ENCODE measurements at places on chromosomes 13 and 19. TPM values are rescaled to one million over a fixed set of nuclear protein-coding genes. Genes with fewer than 3 reads are reported as not detected.

Gene TEKTIP1
- total RNA-seq: 2.8 TPM

Gene PTGIR
- total RNA-seq: 9.8 TPM

Gene CBLC
- total RNA-seq: 5.2 TPM

Gene TMEM238
- 33.9 TPM for total RNA-seq

Gene KIR2DL3
- total RNA-seq: 0.18 TPM

Gene PCDH20
- total RNA-seq: 32.7 TPM

Gene NLRP7
- not detected for total RNA-seq

Gene PEX11G
- total RNA-seq: 3.6 TPM

GRCh38 chr19:16942583-16942982 is 53.8 kb downstream of the F2RL3 start:
- H3K4me1 ChIP-seq: no peaks in the 10 kb centered on the region

- DNase-seq: no peak
- H3K4me1 ChIP-seq: no peaks in the 10 kb centered on the region
- no peaks in the 10 kb centered on the region for H3K36me3 ChIP-seq
- no peak overlapping the region for H3K4me3 ChIP-seq
Measured at GRCh38 chr13:44407891-44408290, 34.3 kb downstream of the SERP2 start.

- no peaks in the 10 kb centered on the region for H3K36me3 ChIP-seq
- peak overlapping the region; percentile 35 for H3K27ac ChIP-seq
- no peak for DNase-seq
- peaks cover 35% of the 10 kb centered on the region for H3K4me1 ChIP-seq
- H3K27me3 ChIP-seq: no peaks in the 10 kb centered on the region
Measured at GRCh38 chr19:35217649-35217990, 10.9 kb downstream of the FAM187B start.

DNA sequence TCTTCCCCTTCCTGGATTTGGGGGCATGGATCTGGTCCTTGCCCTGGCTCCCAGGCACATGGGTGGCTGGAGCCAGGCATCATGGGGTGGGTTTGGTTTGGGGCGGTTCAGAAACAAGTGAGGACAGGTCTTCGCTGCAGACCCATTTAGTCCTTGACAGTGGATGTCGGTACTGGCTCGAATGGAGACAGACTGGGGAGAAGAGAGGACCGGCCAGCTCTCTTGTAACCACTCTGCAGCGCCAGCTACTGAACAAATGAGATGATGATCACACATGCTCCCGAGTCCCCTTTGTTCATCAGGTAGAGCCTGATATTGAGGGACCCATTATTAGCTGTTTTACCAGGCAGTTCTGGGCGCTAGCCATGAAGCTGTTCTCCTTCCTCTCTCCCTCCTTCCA is 64.5 kb downstream of the CHST8 start:
- H3K27me3 ChIP-seq: peaks cover 13% of the 10 kb centered on the region
- no peak overlapping the region for H3K27ac ChIP-seq
- H3K4me3 ChIP-seq: no peak overlapping the region
- no peak for DNase-seq

- peaks cover under 1% of the 10 kb centered on the region for H3K27me3 ChIP-seq
- DNase-seq: peak; percentile 88
- H3K4me1 ChIP-seq: peaks cover 71% of the 10 kb centered on the region
- peak overlapping the region; percentile 98 for H3K27ac ChIP-seq
- no peaks in the 10 kb centered on the region for H3K36me3 ChIP-seq
Measured at GRCh38 chr19:41531438-41532311, 44.3 kb upstream of the CEACAM21 start.

DNA sequence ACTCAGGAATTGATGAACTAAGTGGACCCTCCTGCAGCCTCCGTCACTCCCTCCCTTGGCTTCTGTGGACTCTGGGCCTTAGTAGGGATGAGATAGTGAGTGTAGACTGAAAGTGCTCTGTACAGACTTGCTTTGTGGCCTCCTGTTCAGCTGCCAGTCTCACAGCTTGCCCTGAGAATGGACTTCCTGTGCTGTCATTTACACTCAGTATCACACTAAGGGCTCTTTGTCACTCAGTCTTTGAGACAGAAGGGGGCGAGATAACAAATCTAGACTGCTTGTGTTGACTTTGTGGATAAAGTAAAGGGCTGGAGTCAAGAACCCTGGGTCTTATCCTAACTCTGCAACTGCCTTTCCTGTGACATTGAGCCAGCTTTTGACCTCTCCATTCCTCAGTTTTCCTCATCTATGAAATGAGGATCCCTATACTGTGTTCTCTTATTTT is 21.0 kb upstream of the SPRY2 start:
- H3K36me3 ChIP-seq: no peaks in the 10 kb centered on the region
- no peak overlapping the region for H3K27ac ChIP-seq
- no peak for DNase-seq

DNA sequence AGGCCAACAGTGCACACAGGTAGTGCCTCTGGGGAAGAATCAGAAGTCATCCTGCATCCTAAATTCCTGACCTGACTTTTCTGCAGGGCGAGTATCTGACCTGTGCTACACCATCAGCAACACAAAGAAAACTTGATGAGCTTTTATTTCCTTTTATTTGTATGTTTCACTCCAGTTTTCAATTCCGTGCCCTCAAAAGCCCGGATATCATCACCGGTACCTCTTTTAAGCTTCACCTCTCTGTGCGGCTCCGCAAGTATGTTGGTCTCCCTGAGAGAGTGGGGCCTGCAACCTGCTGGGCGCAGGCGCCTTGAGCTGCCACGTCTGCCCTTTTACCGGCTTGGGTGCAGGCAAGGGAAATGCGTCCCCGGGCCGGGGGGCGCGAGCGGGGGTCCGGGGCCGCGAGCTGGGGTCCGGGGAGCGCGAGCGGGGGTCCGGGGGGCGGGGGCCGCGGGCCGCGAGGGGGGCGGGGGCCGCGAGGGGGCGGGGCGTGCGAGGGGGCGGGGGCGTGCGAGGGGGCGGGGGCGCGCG is 4.3 kb upstream of the DUXA start:
- no peak overlapping the region for H3K27ac ChIP-seq
- H3K4me1 ChIP-seq: no peaks in the 10 kb centered on the region
- peak overlapping the region; percentile 29 for H3K4me3 ChIP-seq
- no peaks in the 10 kb centered on the region for H3K27me3 ChIP-seq
- peak; percentile 8 for DNase-seq

DNA sequence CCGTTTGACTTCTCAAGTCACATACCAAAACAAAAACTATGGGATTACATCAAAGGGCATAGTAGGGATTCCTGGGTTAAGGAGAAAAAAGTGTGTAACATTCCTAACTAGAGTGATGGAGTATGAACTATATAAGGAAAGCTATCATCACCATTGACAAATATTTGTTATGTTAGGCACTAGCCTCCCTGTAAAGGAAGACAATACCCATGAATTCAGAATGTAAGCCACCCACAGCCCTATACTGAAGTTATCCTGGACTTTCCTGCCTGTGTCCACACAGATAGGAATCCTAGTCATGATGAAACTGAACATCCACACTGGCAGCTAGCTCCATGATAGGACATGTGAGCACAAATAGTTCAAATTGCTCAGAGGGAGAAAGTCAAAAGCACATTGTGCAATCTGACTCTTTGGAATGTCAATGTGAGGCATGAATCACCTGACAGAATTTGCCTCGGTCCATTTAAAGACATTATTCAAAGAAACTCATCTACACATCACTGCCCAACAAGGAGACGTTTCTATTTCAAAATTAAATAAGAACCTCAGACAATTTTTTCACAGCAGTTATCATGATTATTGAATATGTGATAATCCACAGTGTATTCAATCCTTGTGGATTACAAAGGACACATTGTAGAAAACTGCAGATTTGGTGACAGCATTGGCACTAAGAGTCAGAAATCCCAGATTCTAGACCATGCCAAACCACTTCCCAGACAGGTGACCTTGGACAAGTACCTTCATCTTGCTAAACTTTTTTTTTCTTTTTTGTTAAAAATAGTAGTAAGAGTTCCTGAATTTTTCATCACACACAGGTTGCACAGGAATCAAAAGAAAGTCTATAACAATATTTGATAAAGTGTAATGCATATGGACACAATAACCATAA is 529.3 kb downstream of the IRS2 start:
- H3K36me3 ChIP-seq: no peaks in the 10 kb centered on the region
- peak overlapping the region; percentile 22 for H3K27ac ChIP-seq
- H3K27me3 ChIP-seq: no peaks in the 10 kb centered on the region
- no peaks in the 10 kb centered on the region for H3K4me1 ChIP-seq

DNA sequence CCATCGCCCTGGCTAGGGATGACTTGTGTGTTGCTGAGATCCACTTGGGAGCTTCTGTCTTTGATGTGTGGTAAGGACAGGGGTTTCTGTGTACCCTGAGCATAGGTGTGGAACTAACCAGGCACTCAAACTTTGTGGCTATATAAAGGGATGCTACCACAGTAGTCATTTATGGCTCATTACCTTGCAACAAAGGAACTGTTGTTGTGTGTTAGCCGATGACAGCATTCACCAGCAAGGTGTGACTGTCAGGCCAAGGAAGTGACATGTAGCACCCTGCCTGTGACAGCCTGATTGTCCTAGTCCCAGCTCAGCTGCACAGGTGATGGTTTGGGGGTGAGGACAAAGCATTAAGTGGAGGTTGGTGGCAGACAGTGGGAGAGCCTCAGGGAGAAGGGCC is 73.6 kb downstream of the COG3 start:
- H3K4me1 ChIP-seq: no peaks in the 10 kb centered on the region
- H3K36me3 ChIP-seq: peaks cover 29% of the 10 kb centered on the region
- H3K27ac ChIP-seq: no peak overlapping the region
- no peaks in the 10 kb centered on the region for H3K27me3 ChIP-seq
- DNase-seq: no peak
- H3K4me3 ChIP-seq: no peak overlapping the region

DNA sequence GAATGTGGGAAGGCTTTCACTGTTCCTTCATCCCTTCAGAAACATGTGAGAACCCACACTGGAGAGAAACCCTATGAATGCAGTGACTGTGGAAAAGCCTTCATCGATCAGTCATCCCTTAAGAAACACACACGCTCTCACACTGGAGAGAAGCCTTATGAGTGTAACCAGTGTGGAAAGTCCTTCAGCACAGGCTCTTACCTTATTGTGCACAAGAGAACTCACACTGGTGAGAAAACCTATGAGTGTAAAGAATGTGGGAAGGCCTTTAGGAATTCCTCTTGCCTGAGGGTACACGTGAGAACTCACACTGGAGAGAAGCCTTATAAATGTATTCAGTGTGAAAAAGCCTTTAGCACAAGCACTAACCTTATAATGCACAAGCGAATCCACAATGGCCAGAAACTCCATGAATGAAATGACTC is 18.6 kb downstream of the ZNF177 start:
- DNase-seq: no peak
- no peaks in the 10 kb centered on the region for H3K27me3 ChIP-seq
- peaks cover 97% of the 10 kb centered on the region for H3K36me3 ChIP-seq
- H3K4me3 ChIP-seq: no peak overlapping the region
- no peaks in the 10 kb centered on the region for H3K4me1 ChIP-seq

GRCh38 chr19:48023518-48023917 is 20.4 kb downstream of the CABP5 start:
- no peaks in the 10 kb centered on the region for H3K4me1 ChIP-seq
- peaks cover 28% of the 10 kb centered on the region for H3K27me3 ChIP-seq
- H3K36me3 ChIP-seq: no peaks in the 10 kb centered on the region
- H3K27ac ChIP-seq: no peak overlapping the region
- no peak for DNase-seq

DNA sequence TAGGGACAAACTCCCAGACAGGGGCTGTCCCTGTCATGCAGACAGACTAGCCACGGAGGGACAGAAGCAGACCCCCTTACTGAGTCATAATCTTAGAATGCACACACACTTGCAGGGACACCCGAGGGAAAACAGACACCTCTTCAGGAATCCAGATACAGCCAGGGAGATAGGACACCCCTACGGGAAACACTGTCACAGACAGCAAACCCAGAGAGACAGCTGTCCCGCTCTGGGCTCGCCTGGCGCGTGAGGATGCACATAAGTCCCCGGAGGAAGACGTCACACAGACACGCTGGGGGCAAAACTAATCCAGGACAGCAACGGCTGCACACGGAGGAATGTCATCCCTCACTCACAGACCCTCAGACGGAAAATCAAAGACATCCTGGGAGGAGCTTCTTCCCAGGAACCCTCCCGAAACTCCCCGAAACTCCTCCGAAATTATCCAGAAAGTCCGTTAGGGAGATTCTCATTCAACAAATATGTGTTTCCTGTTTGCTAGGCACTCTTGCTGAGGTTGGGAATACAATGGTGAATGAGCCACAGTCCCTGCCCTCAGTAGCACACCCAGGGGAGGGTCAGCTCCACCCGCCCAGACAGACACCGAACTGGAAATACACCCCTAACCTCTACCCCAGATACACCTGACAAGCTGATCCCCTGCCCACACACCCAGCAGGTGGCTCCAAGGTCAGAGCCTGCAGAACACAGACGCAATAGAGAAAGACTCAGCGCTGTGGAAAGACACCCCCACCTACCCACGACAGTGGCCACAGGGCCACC is 15.2 kb upstream of the TOMM40 start:
- no peak for DNase-seq
- H3K4me1 ChIP-seq: no peaks in the 10 kb centered on the region
- no peak overlapping the region for H3K27ac ChIP-seq
- no peaks in the 10 kb centered on the region for H3K27me3 ChIP-seq
- no peak overlapping the region for H3K4me3 ChIP-seq

DNA sequence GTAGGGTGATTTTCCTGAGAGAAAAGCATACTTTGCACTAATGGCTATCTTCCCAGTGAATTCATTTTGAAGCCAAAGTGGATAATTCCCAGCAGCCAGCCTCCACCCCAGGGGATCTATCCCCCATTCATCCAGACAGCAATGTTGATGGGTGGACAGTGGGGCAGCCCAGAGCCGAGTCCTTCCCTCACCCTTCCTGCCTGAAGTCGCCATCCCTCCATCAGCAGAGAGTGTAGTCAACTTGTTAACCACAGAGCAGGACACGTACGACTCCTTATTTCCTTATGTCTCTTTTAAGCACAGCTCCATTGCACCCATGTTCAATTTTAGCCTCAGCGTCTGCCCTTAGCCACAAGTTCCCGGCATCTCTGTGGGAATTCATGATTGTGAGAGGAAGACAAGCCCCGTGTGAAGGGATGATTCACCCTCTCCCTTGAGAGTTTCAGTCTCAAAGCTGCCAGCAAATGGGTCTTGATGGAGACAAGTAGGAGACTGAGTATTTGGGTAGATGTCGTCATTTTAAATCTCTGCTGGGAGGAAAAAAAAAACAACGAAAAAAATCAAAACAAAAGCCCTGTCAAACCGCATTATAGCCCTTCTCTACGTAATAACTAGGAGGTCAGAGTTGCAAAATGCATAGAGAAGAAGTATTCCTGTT is 58.3 kb upstream of the MEDAG start:
- no peaks in the 10 kb centered on the region for H3K27me3 ChIP-seq
- H3K27ac ChIP-seq: peak overlapping the region; percentile 20
- H3K36me3 ChIP-seq: no peaks in the 10 kb centered on the region
- no peaks in the 10 kb centered on the region for H3K4me1 ChIP-seq
- H3K4me3 ChIP-seq: no peak overlapping the region
- DNase-seq: no peak

GRCh38 chr19:13260883-13261653 is 110.9 kb downstream of the IER2 start:
- H3K4me3 ChIP-seq: no peak overlapping the region
- H3K36me3 ChIP-seq: no peaks in the 10 kb centered on the region
- H3K27me3 ChIP-seq: no peaks in the 10 kb centered on the region
- H3K27ac ChIP-seq: peak overlapping the region; percentile 26

GRCh38 chr13:36601186-36601585 is 72.6 kb upstream of the SERTM1 start:
- H3K27me3 ChIP-seq: no peaks in the 10 kb centered on the region
- H3K4me1 ChIP-seq: no peaks in the 10 kb centered on the region
- no peak overlapping the region for H3K4me3 ChIP-seq
- H3K36me3 ChIP-seq: no peaks in the 10 kb centered on the region

Data from left lung (tissue), 14 donors.